OCI-LY7 (cell line): ENCODE measurements at places on chromosomes 7 and 10. TPM values are rescaled to one million over a fixed set of nuclear protein-coding genes. Genes with fewer than 3 reads are reported as not detected.

TWIST1 gene
- total RNA-seq: not detected in 2 replicates

HERPUD2 gene
- total RNA-seq: 20.6 and 26.4 TPM in 2 replicates

LRRD1 gene
- total RNA-seq: 0.13 and 0.42 TPM in 2 replicates

CTAGE8 gene
- not detected in 2 replicates for total RNA-seq

HTR7 gene
- total RNA-seq: 0.10 TPM in 1 of 2 replicates, not detected in the other

HOXA4 gene
- total RNA-seq: 1.6 and 2.0 TPM in 2 replicates

ABCC2 gene
- total RNA-seq: 0.59 and 1.2 TPM in 2 replicates

ST8SIA6 gene
- total RNA-seq: not detected in 2 replicates

LHPP gene
- 53.3 and 65.2 TPM in 2 replicates for total RNA-seq

TBXAS1 gene
- 0.86 TPM in 1 of 2 replicates, not detected in the other for total RNA-seq

TBC1D12 gene
- total RNA-seq: 1.9 and 2.2 TPM in 2 replicates

BEND7 gene
- total RNA-seq: not detected in 2 replicates

INHBA gene
- total RNA-seq: not detected in 2 replicates

PAPOLB gene
- total RNA-seq: 0.07 TPM in 1 of 2 replicates, not detected in the other

ANKRD22 gene
- total RNA-seq: not detected in 2 replicates

EIF3A gene
- 161 and 171 TPM in 2 replicates for total RNA-seq

KAZALD1 gene
- 32.2 and 36.4 TPM in 2 replicates for total RNA-seq

UCMA gene
- not detected in 2 replicates for total RNA-seq

C10orf88 gene
- total RNA-seq: 9.4 and 11.9 TPM in 2 replicates

PRLHR gene
- total RNA-seq: not detected in 2 replicates

CPEB3 gene
- total RNA-seq: 2.9 and 3.2 TPM in 2 replicates

HOGA1 gene
- 0.25 TPM in 1 of 2 replicates, not detected in the other for total RNA-seq

MKX gene
- not detected in 2 replicates for total RNA-seq

PLA2G12B gene
- not detected in 2 replicates for total RNA-seq

MYL10 gene
- total RNA-seq: not detected in 2 replicates

PNLIP gene
- not detected in 2 replicates for total RNA-seq

IGFBP3 gene
- total RNA-seq: not detected in 2 replicates

HABP2 gene
- not detected in 2 replicates for total RNA-seq

OR2A1 gene
- total RNA-seq: not detected in 2 replicates

PRRT4 gene
- total RNA-seq: not detected in 2 replicates

COL17A1 gene
- 0.15 and 0.17 TPM in 2 replicates for total RNA-seq

NEUROD6 gene
- total RNA-seq: not detected in 2 replicates

RELN gene
- total RNA-seq: not detected in 2 replicates

TMEM236 gene
- 0.06 TPM in 1 of 2 replicates, not detected in the other for total RNA-seq
